Activated naive CD4-positive, alpha-beta T cell (primary cell): ENCODE measurements at places on chromosomes 3 and 15.

DNA sequence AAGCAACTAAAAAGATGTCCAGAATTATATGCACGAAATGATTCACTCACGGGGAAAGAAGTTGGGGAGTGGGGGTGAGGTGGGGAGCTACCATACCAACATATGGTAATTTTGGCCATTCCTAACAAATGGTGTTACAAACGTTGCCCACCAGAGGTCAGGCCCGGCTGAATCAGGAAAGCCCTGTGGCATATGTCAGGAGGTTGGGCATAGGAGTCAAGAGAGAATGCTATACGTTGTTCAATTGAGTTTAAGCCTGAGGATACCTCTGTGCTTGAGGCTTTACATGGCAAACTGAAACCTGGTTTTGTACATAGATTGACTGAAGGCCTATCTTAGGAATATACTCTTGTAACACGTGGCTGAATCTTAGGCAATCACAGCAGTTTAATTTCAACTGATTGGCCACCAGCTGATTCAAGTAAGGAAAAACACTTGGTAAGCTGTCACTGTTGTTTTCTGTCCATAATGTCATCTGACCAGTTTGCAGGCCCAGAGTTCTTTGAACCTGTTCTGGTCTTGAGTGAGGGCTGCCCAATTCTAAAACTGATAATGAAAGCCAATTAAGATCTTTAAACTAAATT lies 23.4 kb upstream of the SLC2A2 start:
- no peak for DNase-seq

- no peak for DNase-seq
Measured at GRCh38 chr15:58039079-58040035, 26.2 kb downstream of the ALDH1A2 start.

DNA sequence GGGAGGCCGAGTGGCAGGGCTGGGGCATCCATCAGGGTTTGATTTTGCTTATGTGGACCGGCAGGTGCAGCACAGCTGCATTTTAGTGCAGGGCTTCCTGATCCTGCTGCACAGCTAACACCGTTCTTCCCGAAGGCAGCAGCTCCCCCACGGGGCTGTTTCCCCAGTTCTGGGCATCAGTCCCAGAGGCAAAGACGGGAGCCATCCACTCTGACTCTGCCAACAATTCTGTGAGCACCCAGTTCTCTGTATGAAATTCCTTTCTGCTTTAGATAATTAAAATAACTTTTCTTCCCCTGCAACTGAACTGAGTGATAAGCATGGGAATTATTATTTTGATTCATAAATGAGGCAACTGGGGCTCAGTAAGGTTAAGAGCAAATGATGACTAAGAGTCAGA lies 262.9 kb upstream of the ATP10A start:
- no peak for DNase-seq

DNA sequence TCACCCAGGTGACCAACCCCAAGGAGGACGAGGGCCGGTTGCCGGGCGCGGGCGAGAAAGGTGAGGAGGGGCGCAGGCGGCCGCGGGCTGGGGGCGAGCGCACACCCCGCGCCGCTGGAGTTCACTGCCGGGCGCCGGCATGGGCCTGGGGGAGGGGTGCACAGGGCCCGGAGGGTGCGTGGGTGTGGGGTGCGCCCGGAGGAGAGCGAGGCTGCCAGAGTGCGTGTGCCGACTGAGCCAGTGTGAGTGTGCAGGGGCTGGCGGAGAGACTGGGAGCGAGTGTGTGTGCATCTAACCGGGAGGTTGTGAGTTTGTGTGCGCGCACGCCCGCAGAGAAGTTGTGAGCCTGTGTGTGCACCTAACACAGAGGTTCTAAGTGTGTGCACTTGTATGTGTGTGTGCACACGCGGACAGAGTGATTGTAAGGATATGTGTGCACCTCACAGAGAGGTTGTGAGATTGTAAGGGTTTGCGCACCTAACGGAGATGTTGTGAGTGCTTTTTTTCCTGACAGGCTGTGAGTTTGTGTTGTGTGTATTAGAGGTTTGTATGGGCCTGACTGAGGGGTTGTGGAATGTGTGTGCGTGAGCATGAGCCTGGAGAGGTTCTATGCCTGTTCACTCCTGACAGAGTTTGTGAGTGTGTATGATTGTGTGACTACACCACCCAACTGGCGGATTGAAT lies 681 bp downstream of the CTDSPL start:
- DNase-seq, result no peak

DNA sequence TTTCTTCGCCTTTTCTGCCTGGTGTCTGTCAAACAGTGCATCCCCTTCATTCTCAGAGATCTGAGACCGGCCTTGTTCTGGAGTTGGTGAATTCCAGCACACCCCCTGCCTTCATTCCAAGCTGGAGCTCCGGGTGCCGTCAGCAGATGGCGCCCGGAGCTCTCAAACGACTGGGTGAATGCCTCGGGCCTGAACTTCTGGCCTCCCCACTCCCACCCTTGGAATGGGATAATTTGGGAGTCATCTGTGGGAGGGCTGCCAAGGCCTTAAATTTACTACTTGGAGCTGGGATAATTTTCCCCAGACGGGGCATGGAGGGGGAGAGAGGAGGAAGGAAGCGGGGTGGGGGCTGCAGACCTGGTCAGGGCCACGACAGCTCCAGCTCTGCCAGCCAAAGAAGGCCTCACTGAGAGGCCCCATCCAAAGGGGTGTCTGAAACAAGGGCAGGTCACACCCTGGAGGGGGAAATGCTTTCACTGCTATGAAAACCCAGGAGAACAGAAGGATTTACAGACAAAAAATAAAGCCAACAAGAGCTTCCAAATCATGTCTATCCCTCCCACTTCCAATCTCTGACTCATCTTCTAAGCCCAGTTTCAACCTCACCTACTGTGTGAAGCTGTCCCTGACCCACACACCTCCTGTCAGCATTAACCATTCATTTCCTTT lies 187.9 kb downstream of the OPA1 start:
- DNase-seq, result no peak

- no peak for DNase-seq
Measured at GRCh38 chr3:32623532-32623931, 52.9 kb upstream of the DYNC1LI1 start.

DNA sequence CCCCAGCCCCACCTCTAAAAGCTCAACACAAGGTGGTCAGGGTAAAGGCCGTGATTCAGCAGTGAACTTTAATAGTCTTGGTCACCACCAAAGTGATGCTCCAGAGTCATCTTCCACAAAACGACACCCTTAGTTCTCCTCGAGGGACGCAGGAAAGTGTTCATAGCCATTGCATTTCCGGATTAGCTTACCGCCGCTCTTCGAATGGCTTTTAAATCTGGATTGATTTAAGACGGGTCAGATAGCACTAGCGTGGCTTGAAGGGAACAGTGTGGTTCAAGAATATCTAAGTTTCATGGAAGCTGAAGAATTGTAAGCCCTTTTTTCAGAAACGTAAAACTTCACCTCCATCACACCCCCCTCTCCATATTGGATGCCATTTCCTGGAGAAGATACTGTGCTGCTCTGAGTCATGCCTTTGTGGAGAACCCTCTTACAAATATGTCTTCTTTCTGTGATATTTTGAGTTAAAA lies 829 bp downstream of the RNF7 start:
- DNase-seq, result no peak

DNA sequence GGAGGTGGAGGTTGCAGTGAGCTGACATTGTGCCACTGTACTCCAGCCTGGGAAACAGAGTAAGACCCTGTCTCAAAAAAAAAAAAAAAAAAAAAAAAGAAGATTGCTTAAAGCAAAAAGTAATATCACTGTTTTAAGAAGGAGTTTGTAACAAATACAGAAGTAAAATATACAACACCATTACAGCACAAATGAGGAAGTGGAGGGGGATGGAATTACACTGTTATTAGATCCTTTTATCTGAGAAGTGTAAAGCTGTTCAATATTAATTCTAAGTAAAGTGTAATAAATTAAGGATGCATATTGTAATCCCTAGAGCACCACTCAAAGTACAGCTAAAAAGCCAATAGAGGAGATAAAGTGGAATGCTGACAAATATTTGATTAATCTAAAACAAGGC lies 47.0 kb upstream of the SNRPA1 start:
- no peak for DNase-seq

DNA sequence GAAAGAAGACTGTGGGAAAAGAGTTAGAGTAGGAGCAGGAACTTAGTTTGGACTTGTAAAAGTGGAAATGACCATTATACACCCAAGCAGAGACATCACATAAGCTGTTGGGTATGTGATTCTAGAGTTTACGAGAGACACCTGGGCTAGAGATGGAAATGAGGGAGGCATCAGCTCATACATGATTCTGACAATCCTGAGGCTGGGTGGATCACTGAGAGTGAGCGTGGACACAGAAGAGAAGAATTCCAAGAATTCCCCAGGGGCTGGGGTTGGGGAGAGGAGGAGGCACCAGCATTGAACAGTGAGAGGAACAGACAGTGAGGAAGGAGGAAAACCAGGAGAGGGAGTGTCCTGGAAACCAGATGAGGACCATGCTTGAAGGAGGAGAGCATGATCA lies 113.5 kb downstream of the KCNAB1 start:
- no peak for DNase-seq

DNA sequence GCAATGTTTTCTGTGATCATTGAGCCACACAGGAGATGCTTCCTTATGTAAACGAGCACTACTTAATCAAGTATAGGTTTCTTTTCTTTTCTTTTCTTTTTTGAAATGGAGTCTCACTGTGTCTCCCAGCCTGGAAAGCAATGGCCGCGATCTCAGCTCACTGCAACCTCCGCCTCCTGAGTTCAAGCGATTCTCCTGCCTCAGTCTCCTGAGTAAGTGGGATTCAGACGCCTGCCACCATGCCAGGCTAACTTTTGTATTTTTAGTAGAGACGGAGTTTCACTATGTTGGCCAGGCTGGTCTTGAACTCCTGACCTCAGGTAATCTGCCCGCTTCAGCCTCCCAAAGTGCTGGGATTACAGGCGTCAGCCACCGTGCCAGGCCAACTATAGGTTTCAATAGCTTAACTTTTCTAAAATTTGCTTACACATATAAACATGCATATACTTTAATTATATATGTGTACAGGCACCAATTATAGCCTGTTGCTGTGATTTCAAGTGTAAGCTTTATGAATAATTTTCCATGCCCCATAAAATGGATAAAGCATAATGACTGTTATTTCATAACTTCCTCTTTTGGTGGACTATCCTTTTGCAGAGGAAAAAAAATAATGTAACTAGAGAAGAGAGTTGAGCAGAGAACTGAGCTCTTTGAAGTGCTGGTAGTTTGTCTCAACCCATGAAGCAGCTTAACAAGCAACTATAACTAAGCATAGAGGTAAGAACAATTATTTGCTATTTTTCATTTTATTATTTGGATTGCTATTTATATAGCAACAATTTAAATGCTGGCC lies 24.8 kb upstream of the MBNL1 start:
- no peak for DNase-seq

DNA sequence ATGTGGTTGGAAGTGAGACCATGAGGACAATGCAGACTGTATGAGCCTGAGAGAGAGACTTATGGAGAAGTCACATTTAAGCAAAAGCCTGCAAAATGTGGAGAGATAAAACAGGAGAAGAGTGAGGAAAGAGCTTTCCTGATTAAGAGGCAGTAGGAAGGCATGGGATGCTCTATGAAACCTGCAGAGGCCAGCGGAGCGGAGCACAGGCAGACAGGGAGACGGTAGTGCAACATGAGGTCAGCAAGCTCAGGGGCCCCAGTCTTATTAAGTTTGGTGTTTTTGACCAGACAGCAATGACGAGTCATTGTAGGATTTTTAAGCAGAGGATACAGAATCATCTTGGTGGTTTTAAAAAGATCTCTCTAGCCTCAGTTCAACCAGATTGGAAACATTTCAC lies 721.5 kb upstream of the GOLIM4 start:
- no peak for DNase-seq
